ENCODE measurements at places on chromosomes 2 and 18.

DNA sequence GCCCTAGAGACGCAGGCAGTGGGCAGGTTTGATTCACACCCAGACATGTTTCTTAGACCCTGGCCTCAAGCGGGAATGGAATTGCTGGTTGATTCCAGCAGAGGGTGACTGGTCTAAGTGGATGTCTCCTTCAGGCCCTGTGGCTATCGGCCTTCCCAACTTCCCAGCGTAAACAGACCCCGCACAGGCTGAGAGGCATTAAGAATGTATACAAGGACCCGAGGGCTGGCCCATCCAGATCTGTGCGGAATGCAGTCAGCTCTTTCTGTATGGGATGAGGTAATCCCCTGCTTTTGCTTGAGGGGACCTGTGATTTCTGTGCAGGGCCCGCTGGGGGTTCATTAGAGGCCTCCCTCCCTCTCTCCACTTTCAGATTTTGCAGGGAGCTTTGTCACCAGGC lies 6.5 kb downstream of the ACKR3 start:
- no peak for DNase-seq

DNA sequence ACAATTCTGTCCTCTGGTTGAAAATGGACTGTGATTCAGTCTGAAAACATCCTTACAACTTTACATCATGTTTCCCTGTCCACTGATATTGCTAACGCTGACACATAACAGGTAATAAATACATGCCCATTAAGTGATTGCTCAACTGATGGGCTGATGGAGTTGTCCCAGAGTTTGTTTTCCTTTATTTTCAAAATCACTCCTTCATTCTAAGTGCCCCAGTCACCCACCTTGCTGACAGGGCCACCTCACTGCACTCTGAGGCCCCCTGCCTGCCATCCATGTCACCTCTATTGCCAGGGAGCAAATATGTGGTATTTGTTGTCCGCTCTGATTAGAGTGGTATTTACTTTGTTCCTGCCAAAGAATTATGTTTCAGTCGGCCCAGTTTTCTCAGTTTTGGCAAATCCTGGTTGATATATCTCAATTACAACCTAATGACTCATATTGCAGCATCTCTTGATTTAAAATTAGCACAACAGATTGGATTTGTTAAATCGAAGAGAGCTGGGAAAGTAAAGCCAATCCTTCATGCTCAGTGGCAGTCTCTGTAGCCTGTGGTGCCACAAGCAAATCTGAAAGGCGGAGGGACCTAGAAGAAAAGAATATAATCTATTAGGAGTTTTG lies 105.1 kb downstream of the RDH14 start:
- no peak for DNase-seq

DNA sequence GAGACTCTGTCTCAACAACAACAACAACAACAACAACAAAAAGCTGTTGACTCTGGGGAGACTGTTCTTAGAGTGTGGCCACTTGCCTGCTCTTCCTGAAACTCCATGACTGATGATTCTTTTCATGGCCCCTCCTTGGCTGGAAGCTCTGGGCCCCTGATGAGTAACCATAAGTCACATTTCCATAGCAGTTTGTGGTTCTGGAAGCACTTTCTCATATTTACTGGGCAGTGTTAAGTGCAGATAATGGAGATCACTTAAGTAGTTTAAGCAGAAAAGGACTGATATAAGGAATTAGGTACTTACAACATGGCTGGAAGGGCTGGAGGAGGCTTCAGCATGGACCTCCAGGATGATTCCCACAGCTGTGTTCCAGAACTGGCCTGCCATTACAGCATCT lies 147.3 kb upstream of the DLX2 start:
- DNase-seq = no peak

GRCh38 chr2:60213865-60214625 lies 339.4 kb downstream of the BCL11A start:
- DNase-seq = no peak
